ENCODE measurements at places on chromosomes 11 and 22.

DNA sequence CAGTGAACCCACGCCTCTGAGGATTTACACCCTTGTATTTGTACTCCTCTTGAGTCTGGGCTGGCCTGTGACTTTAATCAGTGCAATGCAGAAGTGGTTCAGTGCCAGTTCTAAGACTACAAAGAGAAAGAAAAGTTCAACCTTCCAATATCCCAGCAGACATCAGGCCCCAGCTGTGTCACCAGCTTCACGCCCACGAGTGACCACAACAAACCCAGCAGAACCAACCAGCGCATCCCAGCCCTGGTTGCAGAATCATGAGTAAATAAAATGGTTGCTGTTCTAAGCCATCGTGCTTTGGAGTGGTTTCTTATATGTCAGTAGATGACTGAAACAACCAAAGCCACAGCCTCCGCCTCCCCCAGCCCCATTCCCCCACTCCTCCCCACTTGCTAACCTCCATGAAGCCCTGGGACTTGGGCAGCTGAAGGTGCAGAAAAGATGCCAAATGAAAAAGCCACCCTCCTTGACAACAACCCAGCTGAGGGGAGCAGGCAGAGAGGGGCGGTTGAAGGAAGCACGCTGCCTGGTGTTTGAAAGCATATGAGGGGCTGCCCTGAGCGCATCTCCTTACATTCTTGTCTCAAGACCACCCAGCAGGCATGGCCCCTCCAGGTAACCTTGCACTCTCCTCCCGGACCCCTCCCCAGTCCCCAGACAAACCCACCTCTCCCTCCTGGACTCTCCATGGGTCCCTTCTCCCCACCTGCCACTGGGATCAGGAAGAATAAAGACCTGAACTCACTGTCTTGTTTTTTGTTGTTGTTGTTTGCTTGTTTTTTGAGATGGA lies 20.9 kb downstream of the TSKU start:
- DNase-seq = no peak

DNA sequence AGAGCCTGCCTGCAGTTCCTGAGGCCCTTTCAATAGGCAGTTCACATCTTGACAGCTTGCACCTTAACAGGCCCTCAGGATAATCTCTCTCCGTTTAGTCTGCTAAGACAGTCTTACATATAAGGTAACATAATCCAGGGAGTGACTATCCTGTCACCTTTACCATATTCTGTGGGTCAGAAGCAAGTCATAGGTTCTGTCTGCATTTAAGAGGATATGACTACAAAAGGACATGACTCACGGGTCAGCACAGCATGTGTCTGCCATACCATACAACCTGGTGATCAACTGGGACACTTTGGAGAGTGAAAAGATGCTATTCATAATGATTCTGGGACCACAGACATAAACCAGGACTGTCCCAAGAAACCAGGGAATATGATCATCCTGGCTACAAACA lies 611.1 kb downstream of the SOX6 start:
- DNase-seq = no peak

DNA sequence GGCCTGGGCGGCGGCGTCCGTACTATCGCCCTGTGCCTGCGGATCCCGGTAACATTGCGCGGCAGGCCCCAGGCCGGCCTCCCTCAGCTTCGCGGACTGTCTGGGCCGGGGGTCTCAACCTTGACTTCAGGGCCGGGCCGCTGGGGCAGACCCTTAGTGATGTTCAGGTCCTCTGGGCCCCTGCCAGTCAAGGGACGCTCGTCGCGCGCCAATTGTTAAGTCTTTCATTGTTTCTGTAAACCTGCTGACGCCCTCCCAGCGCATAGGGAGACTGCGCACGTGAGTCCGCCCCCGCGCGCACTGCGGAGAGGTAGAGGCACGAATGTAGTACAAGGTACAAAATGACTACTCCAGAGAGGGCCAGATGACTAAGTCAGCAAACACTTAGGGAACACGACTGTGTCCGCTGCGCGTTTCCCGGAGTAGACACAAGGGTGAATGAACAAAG lies 451 bp upstream of the HDHD5 start:
- peak; percentile 70 for DNase-seq

- no peak for DNase-seq
Observed at GRCh38 chr22:32725369-32725988, 76.0 kb upstream of the TIMP3 start.

- peak; percentile 81 for DNase-seq
Observed at GRCh38 chr11:2885017-2885677, 428 bp downstream of the CDKN1C start.

- DNase-seq = no peak
Observed at GRCh38 chr11:11587122-11587521, 34.7 kb downstream of the GALNT18 start.

GRCh38 chr22:37862570-37863325 lies 13.5 kb downstream of the EIF3L start:
- no peak for DNase-seq

DNA sequence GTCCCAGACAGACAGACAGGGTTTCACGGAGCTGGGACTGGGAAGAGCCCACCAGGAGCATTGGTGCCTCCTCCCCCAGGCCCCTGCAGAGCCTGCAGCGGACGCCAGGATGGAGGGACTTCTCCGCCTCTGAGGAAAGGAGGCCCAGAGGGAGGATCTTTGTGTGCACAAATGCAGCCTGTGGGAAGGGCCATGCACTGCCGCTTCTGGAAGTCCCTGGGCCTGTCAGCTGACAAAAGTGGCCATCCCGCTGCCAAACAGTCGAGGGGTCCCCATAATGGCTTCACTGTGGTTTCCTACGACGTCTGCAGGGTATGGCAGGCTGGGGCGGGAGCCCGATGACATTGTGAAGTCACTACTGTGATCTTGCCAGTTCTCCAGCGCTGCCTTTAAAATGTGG lies 73.8 kb downstream of the TP53I11 start:
- DNase-seq = no peak

DNA sequence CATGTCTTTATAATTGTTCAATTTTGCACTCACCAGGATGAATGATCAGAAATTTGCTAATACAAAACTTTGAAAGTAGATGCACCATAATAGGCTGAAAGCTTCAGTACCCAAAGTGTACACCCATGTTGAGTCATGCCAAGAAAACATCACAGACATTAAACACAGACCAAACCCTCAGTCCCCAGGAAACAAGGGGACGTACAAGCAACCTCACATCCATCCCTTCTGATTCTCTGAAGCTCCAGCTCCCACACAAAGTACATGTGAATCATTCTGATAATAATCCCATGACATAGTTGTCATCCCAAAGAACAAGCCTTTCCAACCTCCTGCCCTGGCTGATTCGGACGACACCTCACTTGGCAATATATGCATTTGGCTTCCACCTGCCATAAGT lies 183.8 kb downstream of the SNX19 start:
- no peak for DNase-seq

GRCh38 chr11:65879617-65880016 lies at the start of gene CTSW:
CTSW (plus strand) TSS chr11:65879837; CDS start chr11:65879855, 18 bp downstream.
- DNase-seq = no peak

GRCh38 chr22:17117890-17118289 lies 3.3 kb downstream of the TMEM121B start:
- DNase-seq = no peak

GRCh38 chr11:18578975-18579598 lies 9.4 kb downstream of the UEVLD start:
- no peak for DNase-seq
